ENCODE measurements at places on chromosomes 1 and 21. TPM values are rescaled to one million over a fixed set of nuclear protein-coding genes. Genes with fewer than 3 reads are reported as not detected.
A peak's percentile ranks its signal among the peaks of the same experiment; 100 is the strongest.

- H3K27ac ChIP-seq: no peak overlapping the region
- no peaks in the 10 kb centered on the region for H3K27me3 ChIP-seq
- DNase-seq: no peak
- H3K4me3 ChIP-seq: no peak overlapping the region
- no peaks in the 10 kb centered on the region for H3K4me1 ChIP-seq
Measured at GRCh38 chr1:179269071-179269470, 24.5 kb upstream of the SOAT1 start.

The TMEM82 gene
- total RNA-seq: not detected

The CD52 gene
- total RNA-seq: 12.3 TPM

The IQGAP3 gene
- total RNA-seq: 1.4 TPM

DNA sequence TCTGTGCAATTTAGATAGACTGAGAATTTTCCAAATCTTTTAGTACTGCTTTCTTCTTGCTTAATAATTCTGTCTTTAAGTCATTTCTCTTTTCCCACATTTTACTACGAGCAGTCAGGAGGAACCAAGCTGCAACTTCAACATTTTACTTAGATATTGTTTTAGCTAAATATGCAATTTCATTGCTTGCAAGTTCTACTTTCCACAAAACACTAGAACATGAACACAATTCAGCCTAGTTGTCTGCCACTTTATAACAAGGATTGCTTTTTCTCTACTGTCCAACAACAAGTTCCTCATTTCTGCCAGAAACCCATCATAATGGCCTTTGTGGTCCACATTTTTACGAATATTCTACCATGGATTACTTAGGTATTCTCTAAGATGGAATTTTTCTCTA, 36.6 kb downstream of the SORT1 start:
- H3K27me3 ChIP-seq: no peaks in the 10 kb centered on the region
- DNase-seq: no peak
- peaks cover 29% of the 10 kb centered on the region for H3K4me1 ChIP-seq
- H3K27ac ChIP-seq: no peak overlapping the region
- no peaks in the 10 kb centered on the region for H3K36me3 ChIP-seq

DNA sequence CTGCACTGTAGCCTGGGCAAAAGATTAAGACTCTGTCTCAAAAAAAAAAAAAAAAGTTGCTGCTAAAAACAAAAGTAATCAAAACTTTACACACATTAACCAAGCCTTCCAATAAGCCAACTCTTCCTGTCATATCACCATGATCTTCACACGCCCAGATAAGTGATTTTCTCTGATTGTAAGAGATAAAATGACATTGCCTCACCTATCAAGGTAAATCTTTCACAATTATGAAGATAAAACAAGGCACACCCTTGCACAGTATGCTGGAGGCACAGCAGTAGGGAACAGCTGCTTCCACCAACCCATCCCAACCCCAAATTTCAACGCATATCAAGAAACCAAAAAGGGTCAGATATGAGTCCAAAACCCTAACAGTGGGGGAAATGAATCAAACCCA, 8.8 kb upstream of the TIAM1 start:
- no peak overlapping the region for H3K27ac ChIP-seq
- H3K27me3 ChIP-seq: no peaks in the 10 kb centered on the region
- H3K4me3 ChIP-seq: no peak overlapping the region
- no peaks in the 10 kb centered on the region for H3K4me1 ChIP-seq
- DNase-seq: no peak

The C1QTNF12 gene
- 0.83 TPM for total RNA-seq

GRCh38 chr1:92990828-92991227, 29.6 kb upstream of the DIPK1A start:
- no peak overlapping the region for H3K27ac ChIP-seq
- H3K4me3 ChIP-seq: no peak overlapping the region
- peaks cover 6% of the 10 kb centered on the region for H3K4me1 ChIP-seq
- H3K27me3 ChIP-seq: no peaks in the 10 kb centered on the region
- H3K36me3 ChIP-seq: no peaks in the 10 kb centered on the region
- no peak for DNase-seq

The TNNT2 gene
- not detected for total RNA-seq

DNA sequence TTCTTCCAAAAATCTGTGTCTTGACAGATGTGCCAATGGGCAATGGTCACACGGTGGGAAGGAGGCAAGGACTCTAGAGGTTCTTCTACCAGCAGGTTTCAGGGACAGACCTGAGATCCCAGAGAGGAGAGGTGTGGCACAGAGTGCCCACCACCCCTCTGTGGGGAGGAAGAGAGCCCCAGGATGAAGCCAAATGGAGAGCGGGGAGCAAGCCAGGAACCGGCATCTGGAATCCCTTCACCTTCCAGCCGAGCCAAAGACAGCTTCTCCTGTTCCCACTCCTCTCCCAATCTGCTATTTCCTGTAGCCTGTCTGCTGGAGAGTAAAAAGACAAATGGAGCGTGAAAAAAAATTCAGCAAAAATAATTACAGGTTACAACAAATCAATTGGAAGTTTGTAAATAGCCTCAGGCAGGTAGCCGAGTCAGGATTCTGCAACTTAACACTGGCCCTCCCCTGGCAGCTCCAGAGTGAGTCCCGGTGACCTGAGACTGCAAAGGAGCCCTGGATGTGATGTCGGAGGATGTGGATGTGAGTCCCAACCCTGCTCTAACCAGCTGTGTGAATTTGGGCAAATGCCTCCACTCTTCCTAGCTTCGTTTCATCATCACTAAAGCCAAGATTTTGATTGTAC, 45.4 kb upstream of the LRRN2 start:
- DNase-seq: no peak
- no peaks in the 10 kb centered on the region for H3K27me3 ChIP-seq
- no peaks in the 10 kb centered on the region for H3K4me1 ChIP-seq
- H3K4me3 ChIP-seq: no peak overlapping the region
- H3K27ac ChIP-seq: no peak overlapping the region

The C8A gene
- total RNA-seq: not detected

The SH2D5 gene
- total RNA-seq: 1.2 TPM

The ETV3 gene
- total RNA-seq: 15.9 TPM

- H3K27ac ChIP-seq: peak overlapping the region; percentile 84
- H3K36me3 ChIP-seq: no peaks in the 10 kb centered on the region
- peak overlapping the region; percentile 38 for H3K4me3 ChIP-seq
- H3K27me3 ChIP-seq: no peaks in the 10 kb centered on the region
- peaks cover 21% of the 10 kb centered on the region for H3K4me1 ChIP-seq
Measured at GRCh38 chr1:156766298-156767100, 836 bp upstream of the PRCC start.

The GJC2 gene
- total RNA-seq: 2.8 TPM

GRCh38 chr1:39633422-39633821, 6.0 kb downstream of the HEYL start:
- H3K27me3 ChIP-seq: no peaks in the 10 kb centered on the region
- no peaks in the 10 kb centered on the region for H3K4me1 ChIP-seq
- H3K4me3 ChIP-seq: no peak overlapping the region
- no peak overlapping the region for H3K27ac ChIP-seq
- DNase-seq: no peak
- H3K36me3 ChIP-seq: no peaks in the 10 kb centered on the region

The C1orf87 gene
- total RNA-seq: not detected
